Left colon (tissue), 2 donors: ENCODE measurements at places on chromosomes 16 and 17.

DNA sequence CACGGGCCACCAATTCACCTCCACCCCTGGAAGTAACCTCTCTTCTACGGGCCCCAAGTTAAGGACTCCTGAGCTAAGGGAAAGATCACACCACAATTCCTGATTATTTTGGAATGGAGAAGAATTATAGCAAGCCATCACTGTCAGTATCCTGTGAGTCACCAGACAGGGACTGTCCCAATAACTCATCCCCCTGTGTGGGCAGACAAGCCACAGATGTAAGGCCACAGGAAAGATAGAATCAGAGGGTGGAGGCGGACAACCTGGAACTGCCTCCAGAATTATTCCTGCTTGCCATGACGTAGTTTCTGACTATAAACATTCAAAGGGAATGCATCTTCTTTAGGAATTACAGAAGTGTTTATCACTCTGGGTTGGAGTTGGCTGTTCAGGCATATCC is 5.8 kb upstream of the MYO1D start:
- no peak for DNase-seq

GRCh38 chr17:76397687-76398522 is 13.5 kb downstream of the SPHK1 start:
- DNase-seq, result peak; percentile 93

GRCh38 chr17:82006468-82007227 is 16.0 kb downstream of the CENPX start:
- no peak for DNase-seq

- no peak for DNase-seq
Observed at GRCh38 chr16:22912654-22913053, 98.7 kb downstream of the HS3ST2 start.

GRCh38 chr17:56834380-56835263 is 671 bp downstream of the DGKE start:
- peak; percentile 81 for DNase-seq

DNA sequence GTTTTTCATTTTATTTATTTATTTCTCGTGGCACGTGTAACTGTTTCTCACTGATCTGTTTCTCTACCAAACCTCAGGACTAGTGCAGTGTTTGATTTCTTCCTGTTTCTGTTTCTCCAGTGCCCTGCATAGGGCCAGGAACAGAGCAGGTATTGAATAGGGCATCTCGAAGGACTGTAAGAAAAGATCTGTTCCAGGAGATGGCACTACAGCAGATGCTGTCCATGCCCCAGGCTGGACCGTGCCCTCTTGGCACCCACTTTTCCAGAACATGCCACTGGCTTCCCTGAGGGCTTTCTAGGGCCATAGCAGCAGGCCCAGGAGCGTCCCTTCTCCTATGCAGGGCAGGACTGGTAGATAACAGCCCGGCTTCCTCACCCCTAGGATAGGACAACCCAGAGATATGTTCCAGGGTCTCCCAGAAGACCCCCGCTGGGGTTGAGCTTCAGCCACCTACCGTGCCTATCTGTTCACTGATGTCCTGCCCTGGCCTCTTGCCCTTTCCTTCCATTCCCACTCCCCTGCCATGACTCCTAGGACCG is 4.4 kb downstream of the SNX20 start:
- DNase-seq, result no peak

GRCh38 chr16:81567087-81567486 is 122.5 kb downstream of the CMIP start:
- DNase-seq, result no peak

GRCh38 chr17:68710035-68710780 is 109.0 kb upstream of the FAM20A start:
- no peak for DNase-seq

GRCh38 chr16:56871172-56871593 is 6.2 kb downstream of the SLC12A3 start:
- peak; percentile 51 for DNase-seq

DNA sequence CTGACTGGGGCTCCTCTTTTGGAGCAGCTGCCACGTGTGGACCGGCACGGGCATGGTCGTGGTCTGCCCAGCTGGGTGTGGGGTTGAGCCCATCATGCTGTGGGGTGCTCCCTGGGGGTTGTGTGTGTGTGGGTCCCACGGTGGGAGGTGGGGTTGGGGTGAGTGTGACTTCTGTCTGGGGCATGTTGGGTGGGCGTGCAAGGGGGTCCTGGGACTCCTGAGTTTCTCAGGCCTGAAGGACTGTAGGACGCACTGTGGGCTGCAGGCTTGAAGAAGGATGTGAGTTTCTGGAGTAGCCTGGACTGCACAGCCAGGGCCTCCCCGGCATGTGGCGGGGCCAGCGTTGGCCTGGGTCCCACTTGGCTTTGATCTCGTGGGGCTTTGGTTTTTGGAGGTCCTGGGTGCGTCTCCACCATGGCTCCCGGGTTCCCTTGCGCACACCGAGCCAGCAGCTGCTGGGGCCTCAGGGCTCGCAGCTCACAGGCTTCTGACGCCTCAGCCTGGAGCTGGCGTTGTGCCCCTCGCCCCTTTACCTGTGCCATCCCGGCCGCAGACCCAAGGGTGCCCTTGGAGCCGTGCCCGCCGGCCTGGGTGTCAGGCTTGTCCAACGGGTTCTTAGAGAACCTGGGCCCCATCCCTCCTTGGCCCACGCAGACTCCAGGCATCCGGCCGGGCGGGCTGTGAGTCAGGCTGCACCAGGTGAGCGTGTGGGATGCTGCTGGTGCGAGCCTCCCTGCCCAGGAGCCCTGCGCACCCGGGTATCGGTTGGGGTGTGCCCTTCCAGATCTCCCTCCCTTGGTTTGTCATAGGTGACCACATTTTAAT is 34.4 kb upstream of the ZNF750 start:
- DNase-seq, result no peak

DNA sequence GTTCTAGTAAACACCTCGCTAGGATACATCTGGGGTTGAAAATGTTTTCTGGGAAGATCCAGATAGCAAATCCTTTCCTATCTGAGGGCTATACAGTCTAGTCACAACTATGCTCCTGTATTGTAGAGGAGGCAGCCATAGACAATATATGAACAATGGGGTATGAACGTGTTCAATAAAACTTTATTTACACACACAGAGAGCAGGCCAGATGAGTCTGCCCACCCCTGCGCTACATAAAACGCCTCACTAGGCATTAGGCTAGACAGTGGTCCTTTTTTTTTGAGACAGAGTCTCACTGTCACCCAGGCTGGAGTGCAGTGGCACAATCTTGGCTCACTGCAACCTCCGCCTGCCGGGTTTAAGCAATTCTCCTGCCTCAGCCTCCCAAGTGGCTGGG is 11.1 kb downstream of the USP36 start:
- no peak for DNase-seq

DNA sequence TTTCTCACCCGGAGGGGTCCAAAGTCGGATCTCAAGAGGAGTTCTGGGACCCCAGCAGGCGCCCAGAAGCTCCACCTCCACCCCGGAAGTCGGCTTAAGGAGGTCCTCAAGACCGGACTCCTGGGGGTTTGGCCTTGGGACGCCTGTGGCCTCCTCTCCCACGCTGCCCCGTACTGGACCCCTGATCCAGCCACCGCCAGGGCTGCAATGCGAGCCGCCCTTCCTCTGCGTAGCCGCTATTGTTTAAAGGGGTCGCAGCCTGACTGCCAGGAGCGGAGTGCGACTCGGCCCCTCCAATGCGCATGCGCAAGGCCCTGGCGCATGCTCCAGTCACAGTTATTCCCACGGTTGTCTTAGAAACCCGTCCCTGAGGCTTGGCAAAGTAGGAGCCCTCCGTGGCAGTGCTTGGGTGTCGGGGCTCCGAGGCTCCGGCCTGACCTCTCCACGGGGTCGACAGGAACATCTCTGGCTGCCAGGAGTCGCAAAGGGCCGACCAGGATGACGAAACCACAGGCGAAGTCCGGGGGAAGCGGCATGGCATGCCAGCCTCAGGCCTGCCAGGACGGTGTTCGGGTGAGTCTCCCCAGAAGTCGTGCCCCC is 719.0 kb downstream of the KCNJ18 start:
- DNase-seq, result no peak

- no peak for DNase-seq
Observed at GRCh38 chr17:61054436-61054835, 345.2 kb upstream of the TBX2 start.

DNA sequence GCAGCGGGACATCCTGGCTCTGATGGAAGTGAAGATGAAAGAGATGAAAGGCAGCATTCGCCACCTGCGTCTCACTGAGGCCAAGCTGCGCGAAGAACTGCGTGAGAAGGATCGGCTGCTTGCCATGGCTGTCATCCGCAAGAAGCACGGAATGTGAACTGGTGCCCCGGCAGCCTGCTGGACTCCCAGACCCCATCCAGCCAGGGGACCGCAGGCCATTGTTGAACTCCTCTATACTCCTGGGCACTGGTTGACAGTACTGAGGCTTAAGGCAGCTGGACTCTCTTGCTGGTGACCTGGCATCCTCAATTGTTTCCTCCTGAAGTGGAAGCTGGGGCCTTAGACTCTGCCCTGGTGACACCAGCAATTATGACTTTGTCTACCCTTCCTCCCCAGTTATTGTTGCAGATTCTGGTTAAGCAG is 1.2 kb downstream of the THAP11 start:
- peak; percentile 42 for DNase-seq

- no peak for DNase-seq
Observed at GRCh38 chr16:35711958-35712357, 2252.5 kb downstream of the TP53TG3F start.

DNA sequence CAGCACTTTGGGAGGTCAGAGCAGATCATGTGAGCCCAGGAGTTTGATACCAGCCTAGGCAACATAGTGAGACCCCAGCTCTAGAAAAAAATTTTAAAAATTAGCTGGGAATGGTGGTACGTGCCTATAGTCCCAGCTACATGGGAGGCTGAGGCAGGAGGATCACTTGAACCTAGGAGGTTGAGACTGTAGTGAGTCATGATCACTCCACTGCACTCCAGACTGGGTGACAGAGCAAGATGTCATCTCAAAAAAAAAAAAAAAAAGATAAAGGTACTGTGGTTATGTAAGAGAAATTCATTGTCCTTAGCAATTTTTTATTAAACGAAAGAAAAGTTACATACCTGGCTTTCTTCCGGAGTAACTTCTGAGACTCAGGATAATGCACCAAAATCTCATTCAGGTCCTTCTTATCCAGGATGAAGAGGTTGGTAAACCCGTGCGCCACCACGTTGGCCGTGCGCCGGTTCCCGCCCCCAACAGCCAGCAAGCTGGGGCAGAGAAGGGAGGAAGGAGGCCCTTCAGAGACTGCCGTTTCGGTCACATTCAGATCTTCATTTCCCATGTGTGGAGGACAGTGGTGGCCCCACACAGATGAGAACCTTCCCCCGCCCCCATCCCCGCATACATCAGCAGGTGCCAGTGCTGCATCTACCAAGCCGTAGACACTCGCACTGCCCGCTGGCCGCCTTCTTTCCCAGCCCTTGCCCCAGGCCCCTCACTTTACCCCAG is 73.7 kb downstream of the CNGB1 start:
- no peak for DNase-seq

DNA sequence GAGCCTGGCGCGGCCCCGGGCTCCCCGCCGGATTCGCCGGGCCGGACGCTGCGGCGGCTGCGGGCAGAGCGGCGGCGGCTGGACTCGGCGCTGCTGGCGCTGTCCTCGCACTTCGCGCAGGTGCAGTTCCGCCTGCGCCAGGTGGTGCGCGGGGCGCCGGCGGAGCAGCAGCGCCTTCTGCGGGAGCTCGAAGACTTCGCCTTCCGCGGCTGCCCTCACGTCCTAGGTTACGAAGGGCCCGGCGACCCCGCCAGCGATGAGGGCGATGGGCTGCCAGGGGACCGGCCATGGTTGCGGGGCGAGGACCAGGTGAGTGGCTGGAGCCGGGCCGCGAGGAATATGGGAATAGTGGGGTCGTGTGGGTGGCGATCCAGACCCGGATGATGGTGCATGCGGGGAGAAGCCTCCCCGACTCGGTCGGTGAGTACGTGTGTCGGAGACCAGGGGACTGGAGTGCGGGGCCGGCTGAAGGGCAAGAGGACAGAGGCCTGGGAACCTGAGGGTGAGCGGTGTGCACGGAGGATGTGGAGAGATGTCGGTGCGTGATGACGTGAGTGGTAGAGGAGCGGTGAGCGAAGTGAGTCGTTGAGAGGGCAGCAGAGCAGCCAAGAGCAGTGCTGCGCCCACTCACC is 517 bp downstream of the RUNDC1 start:
- peak; percentile 74 for DNase-seq

DNA sequence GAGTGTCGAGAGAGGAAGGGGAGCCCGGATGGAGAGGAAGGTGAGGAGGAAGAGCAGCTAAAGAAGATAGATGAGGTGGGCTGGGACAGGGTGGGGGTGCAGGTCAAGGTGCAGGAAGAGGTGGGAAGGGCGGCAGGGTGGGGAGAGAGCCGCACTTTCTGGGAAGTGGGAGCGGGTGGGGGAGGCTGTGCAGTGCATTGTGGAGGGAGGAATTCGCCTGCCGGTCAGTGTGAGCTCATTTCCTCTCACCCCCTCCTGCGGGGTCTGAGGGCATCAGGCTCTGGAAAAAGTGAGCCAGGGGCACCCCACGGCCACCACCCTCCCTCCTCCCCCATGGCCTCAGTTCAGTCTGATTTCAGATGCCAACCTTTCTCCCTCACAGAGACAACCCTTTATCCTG is 2.5 kb upstream of the ARHGAP23 start:
- no peak for DNase-seq

DNA sequence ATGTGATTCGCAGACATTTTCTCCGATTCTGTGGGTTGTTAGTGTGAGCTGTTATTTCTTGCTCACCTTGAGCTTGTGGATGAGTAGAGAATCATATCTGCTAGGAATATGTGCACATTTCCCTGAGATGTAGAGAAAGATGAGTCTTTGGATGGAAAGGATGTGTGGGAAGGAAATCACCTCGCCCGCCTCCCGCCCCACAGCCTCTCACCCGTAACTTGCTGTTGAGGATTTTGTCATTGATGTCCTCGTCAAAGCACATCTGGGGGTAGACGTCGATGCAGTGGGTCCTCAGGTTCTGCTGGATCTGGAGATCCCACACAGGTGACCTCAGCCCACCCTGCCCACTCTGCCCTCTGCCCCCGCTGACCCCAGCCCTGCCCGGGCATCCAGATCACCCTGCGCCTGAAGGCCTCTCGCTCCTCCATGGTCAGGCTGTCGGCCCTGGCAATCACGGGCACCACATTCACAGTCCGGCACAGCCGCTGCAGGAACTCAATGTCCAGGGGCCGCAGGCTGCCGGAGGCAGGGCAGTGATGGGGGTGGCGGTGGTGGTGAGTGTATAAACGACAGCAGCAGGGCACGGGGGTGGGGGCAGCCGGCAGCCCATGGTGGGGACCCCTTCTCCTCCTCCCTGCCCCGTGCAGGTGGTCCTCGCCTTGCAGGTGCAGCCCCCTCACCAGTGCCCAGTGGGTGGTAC is 4.7 kb downstream of the SEPTIN12 start:
- DNase-seq, result no peak

GRCh38 chr16:4213737-4214136 is 28.1 kb downstream of the SRL start:
- DNase-seq, result peak; percentile 44

DNA sequence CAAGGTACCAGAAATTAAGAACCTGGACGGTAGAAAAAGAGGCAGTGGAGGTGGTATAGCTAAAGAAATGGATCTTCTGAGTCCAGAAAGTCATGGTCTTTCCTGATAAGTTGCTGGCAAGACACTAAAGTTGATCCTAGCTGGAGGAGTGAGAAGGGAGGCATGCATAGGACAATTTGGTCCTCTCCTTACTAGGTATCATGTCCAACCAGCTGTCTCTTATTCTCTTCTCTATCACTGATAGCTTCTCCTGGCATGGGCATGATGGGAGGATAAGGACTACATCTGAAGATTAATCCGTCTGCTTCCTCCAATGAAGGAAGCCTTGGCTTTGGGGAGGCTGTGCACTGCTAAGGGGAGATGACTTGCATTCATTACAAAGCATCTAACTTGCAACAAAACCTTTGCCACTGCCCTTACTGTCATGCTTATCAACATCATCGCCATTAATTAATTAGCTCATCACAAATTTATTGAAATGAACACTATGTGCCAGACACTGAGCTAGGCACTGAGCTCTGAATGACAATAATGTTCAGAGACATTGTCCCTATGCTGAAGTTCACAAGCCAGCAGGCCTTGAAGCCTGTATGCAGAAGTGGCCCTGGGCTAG is 3.1 kb upstream of the FAM117A start:
- DNase-seq, result no peak
